ENCODE measurements at places on chromosomes 6 and 20. TPM values are rescaled to one million over a fixed set of nuclear protein-coding genes. Genes with fewer than 3 reads are reported as not detected.

Gene HLA-DQA1
- total RNA-seq = not detected

Gene CAPN11
- not detected for total RNA-seq

Gene ARG1
- total RNA-seq = not detected

Gene SLC17A9
- total RNA-seq = 33.6 TPM

Gene CENPW
- total RNA-seq = 3.9 TPM

Gene LIN28B
- not detected for total RNA-seq

Gene BEND6
- total RNA-seq = 2.3 TPM

Gene RNF144B
- 13.2 TPM for total RNA-seq

Gene TREML2
- not detected for total RNA-seq

Gene ZC2HC1B
- not detected for total RNA-seq

Gene FNDC1
- total RNA-seq = 0.38 TPM

Gene LPA
- not detected for total RNA-seq

Gene HLA-DRB1
- 0.16 TPM for total RNA-seq

Gene TMEM200A
- total RNA-seq = 4.9 TPM

Gene SFTA2
- not detected for total RNA-seq

Gene NMBR
- 0.33 TPM for total RNA-seq

Gene PSMF1
- total RNA-seq = 147 TPM

Gene CDKAL1
- 12.2 TPM for total RNA-seq

Gene KIF16B
- 3.1 TPM for total RNA-seq

Gene THBS2
- 35.0 TPM for total RNA-seq

Gene GMEB2
- total RNA-seq = 13.1 TPM

Gene ESR1
- total RNA-seq = not detected

Gene CDC40
- 8.0 TPM for total RNA-seq

Gene TCEA2
- total RNA-seq = 46.8 TPM

Gene ENPP3
- total RNA-seq = not detected

Gene SLC17A2
- not detected for total RNA-seq

Gene DEFB132
- total RNA-seq = not detected

Gene MYBL2
- 118 TPM for total RNA-seq

Gene HS3ST5
- not detected for total RNA-seq

Gene IFNGR1
- total RNA-seq = 21.4 TPM

Gene CTSZ
- 197 TPM for total RNA-seq

Gene SUMO4
- total RNA-seq = not detected

Gene CD164
- total RNA-seq = 91.7 TPM

Gene ARHGAP18
- 21.2 TPM for total RNA-seq

Gene LRRC73
- total RNA-seq = under 0.01 TPM

Gene NOX3
- total RNA-seq = not detected

Gene MICAL1
- total RNA-seq = 51.1 TPM

Gene LST1
- total RNA-seq = not detected

Gene GRM4
- total RNA-seq = 0.89 TPM

Gene SRSF6
- total RNA-seq = 45.1 TPM

Gene CCDC170
- 0.33 TPM for total RNA-seq

Gene CALHM5
- 0.49 TPM for total RNA-seq

Gene LCA5
- total RNA-seq = 1.3 TPM

Gene PRSS35
- 0.16 TPM for total RNA-seq

Gene ADGRF1
- total RNA-seq = 0.76 TPM

Gene FAM217A
- not detected for total RNA-seq

Gene KCNB1
- not detected for total RNA-seq

Gene SLC22A16
- total RNA-seq = not detected

Gene SLC22A23
- 1.5 TPM for total RNA-seq

Gene CRIP3
- not detected for total RNA-seq

Gene BPIFA1
- not detected for total RNA-seq

Gene SAMD3
- 0.25 TPM for total RNA-seq

Gene MLN
- total RNA-seq = not detected

Gene CST1
- total RNA-seq = 0.25 TPM

Gene ADGRF5
- total RNA-seq = under 0.01 TPM
